Uterus (tissue), 4 donors: ENCODE measurements at places on chromosomes 7 and 10.

GRCh38 chr10:104322416-104322782 lies 15.9 kb downstream of the ITPRIP start:
- no peak for DNase-seq

- DNase-seq = no peak
These were observed 597.6 kb downstream of the PARD3 start for GRCh38 chr10:34217524-34217923.

- DNase-seq = no peak
These were observed 438.9 kb downstream of the RPS24 start for GRCh38 chr10:78472551-78472890.

GRCh38 chr10:75209086-75209920 lies 1.3 kb upstream of the VDAC2 start:
- no peak for DNase-seq

- no peak for DNase-seq
These were observed 14.4 kb downstream of the CFAP70 start for GRCh38 chr10:73344269-73344668.

GRCh38 chr10:112208292-112208691 lies 24.7 kb upstream of the GPAM start:
- DNase-seq = no peak

- no peak for DNase-seq
These were observed 176.1 kb downstream of the PRKG1 start for GRCh38 chr10:51250278-51250920.

GRCh38 chr10:22268503-22268902 lies 47.7 kb upstream of the COMMD3 start:
- DNase-seq = no peak

GRCh38 chr10:1068380-1069361 lies 12.5 kb downstream of the WDR37 start:
- DNase-seq = no peak

GRCh38 chr10:58322835-58323209 lies 12.0 kb upstream of the UBE2D1 start:
- no peak for DNase-seq

GRCh38 chr7:156845379-156846101 lies 47.4 kb downstream of the LMBR1 start:
- DNase-seq = no peak

- no peak for DNase-seq
These were observed 51.5 kb downstream of the WDR37 start for GRCh38 chr10:1107679-1108078.

- DNase-seq = no peak
These were observed 14.4 kb downstream of the SPOCK2 start for GRCh38 chr10:72073708-72074573.

- DNase-seq = no peak
These were observed 7.5 kb upstream of the DNAJC1 start for GRCh38 chr10:22010973-22011408.

GRCh38 chr7:157337316-157338149 lies 729 bp downstream of the DNAJB6 start:
- DNase-seq = peak; percentile 35

GRCh38 chr10:61359452-61359851 lies 93.7 kb downstream of the TMEM26 start:
- DNase-seq = no peak

- no peak for DNase-seq
These were observed 824 bp downstream of the RELN start for GRCh38 chr7:103988468-103989199.

- DNase-seq = no peak
These were observed 5.9 kb downstream of the HECW1 start for GRCh38 chr7:43118313-43118712.

DNA sequence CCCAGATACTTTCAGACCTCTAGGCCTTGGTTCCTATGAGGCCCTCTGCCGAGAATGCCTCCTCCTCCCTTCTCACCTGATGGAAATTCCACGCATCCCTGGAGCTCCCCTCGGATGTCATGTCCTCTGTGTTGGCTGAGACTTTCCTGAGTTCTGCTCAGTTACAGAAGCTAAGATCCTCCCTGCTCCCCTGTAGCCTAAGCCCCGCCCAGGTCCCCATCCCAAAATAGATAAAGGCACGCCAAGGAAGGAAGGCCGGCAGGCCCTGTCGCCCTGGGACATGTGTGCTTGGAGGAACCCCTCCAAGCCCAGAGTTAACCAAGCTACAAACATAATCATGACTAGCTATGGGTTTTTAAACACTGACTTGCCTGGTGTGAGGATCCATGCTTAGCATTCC lies 123.5 kb downstream of the SORBS1 start:
- DNase-seq = no peak

DNA sequence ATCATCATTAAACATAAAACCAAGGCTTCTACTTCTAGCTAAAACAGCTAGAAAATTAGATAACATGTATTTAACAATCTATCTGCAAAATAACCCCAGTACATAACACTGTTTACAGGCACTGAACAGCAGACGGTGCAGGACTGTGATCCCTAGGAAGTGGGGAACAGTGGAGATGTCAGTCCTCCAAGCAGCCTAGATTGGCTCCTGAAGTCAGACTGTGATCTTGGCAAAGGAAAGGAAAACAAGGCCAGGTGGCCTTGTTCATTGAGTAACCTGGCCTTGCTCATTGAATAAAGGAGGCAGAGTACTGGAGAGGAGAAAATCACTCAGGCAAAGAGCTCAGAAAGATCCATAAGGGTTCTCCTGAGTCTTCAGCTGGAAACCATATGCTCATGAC lies 77.7 kb upstream of the DIP2C start:
- no peak for DNase-seq

- DNase-seq = no peak
These were observed 213.1 kb downstream of the ELFN1 start for GRCh38 chr7:1883031-1883761.

DNA sequence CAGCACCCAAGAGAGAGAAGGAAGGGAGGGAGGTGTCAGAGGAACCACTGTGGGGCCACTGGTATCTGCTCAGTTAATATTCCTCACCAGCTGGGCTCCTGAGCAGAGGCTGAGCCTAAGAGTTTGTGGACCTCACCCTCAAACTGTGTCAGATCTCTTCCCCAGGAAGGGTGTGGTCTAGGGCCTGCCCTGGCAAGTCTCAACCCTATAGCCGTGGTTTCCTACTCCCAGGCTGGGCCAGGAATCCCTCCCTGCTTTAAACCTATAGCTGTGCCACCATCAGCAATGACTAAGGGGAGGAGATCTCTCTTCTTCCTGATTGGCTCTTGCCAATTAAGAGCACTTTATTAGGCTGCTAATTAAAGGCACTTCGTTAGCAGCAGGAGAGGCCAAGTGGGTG lies 29.9 kb downstream of the POLL start:
- DNase-seq = no peak

- no peak for DNase-seq
These were observed 98.0 kb upstream of the GPR26 start for GRCh38 chr10:123567984-123568739.

GRCh38 chr7:117219485-117219884 lies 103.4 kb downstream of the WNT2 start:
- no peak for DNase-seq

DNA sequence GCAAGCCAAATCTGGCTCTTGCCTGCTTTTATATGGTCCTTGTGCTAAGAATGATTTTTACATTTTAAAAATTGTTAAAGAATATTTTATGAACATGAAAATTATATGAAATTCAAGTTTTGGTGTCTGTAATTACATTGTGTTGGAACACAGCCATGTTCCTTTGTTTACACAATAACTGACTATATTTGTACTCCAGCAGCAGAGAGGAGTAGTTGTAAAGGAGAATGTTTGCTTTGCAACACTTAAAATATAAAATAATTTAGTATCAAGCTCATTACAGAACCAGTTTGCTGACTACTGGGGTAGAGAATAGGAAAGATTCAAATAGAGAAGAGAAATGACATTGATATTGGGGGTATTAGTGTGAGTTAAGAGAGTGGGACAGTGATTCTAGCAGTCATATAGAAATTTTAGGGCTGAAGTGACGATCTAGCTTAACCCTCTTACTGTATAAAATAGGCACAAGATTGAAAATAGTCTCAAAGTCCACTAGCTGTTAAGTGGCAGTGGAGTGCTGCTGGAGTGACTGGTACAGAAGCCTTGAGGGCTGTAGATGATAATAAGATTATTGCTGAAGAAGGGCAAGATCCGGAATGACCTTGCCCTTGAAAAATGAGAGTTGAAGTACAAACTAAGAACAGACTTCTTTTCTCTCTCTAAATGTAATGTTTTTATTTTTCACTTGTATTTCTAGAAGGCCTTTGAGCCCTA lies 28.2 kb downstream of the SGPL1 start:
- no peak for DNase-seq

DNA sequence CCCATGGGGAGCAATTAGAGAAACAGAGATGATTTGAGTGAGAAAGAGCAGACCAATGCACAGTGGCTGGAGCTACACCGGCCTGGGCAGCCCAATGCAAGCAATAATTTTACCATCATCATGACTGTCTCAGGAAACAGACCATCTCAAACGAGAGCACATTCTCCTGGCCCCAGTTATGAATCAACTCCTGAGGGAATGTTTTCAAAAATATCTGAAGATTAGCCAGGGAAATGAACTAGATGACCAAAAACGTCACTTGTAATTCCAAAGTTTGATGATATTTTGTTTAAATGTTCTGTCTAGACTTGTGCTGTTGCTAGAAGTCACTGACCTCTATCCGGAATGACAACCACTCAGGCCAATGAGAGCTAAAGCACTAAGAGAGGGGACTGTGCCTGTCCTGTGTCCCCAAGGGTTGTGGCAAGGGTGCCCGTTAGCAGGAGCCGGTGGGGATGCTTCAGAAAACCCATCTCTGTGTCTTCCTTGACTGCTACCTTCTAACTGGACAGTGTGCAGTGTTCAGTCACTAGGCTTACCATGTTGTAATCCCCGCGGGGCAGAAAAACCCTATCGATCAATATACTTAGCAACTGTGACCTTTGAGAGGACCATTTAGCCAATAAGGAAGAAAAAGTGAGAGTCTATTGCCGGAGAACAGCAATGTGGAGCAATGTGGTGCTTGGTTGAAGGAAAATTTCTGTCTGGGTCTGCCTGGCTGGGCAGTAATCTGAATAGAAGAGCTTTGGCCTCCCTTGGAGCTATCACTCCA lies 202.4 kb downstream of the ADAM12 start:
- DNase-seq = no peak

- DNase-seq = no peak
These were observed 159.3 kb downstream of the LCOR start for GRCh38 chr10:96991313-96991841.

- DNase-seq = no peak
These were observed 12.4 kb downstream of the TMEM248 start for GRCh38 chr7:66933469-66933868.

DNA sequence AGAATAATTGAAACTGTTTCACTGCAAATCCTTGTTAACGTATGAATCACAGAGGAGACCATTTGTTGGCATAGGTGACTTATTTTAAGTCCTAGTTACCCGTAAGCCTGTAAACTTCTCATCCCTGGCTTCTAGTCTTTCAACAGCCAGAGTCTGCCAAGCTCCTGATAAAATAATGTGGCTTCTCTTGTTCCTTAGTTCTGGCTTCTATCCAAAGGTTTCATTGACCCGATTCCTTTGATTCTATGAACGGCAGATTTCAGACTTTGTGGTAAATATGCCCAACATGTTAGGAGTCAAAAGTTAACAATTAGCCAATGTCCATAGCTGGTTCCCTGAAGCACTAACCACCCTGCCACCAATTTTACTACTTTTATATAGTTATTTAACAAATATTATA lies 23.3 kb downstream of the DNAH11 start:
- DNase-seq = no peak

GRCh38 chr7:151518105-151518946 lies 1.4 kb downstream of the RHEB start:
- DNase-seq = peak; percentile 51

DNA sequence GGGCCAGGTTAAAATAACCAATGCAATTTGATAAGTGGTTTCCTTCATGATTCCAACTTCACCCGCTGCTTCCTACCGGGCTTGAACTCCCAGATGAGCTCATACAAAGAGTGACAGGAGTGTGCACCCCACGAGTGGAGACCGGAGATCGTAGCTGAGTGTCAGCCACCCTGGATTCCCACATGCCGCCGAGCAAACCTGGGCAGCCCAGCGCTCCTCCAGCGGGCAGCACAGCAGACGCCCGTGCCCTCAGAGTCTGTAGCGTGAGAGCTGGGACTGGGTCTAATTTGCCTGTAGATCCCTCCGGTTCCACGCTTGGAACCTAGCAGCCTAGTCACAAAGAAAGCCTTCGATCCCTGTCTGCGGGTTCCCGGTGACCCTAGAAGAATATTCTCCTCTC lies 476.1 kb upstream of the MGMT start:
- no peak for DNase-seq
